ENCODE measurements at places on chromosomes 4 and X. TPM values are rescaled to one million over a fixed set of nuclear protein-coding genes. Genes with fewer than 3 reads are reported as not detected.

GRCh38 chr4:153045111-153045982 lies 109.2 kb downstream of the FHDC1 start:
- no peaks in the 10 kb centered on the region for H3K36me3 ChIP-seq
- no peak for DNase-seq
- H3K4me1 ChIP-seq, result no peaks in the 10 kb centered on the region
- no peak overlapping the region for H3K27ac ChIP-seq
- no peak overlapping the region for H3K4me3 ChIP-seq

DNA sequence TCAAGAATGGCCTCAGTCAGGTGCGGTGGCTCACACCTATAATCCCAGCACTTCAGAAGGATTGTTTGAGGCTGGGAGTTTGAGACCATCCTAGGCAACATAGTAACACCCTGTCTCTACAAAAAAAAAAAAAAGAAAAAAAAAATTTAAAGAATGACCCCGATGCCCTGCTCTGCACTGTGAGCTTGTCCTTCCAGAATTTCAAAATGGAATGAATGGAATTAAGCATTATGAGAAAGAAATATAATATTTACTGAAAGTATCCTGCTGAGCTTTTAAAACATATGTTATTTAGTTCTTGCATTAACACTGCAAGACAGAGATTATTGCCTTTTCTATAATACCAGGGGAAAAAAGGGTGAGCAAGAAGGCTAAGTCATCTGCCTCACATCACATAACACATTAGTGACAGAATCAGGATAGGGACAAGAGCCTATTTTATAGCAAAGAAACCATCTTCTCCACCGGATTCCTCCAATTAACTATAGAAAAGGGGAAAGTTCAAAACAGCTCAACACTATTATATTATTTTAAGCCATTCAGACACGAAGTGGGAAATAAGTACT lies 41.9 kb upstream of the GAB1 start:
- no peaks in the 10 kb centered on the region for H3K4me1 ChIP-seq
- H3K27ac ChIP-seq, result no peak overlapping the region
- DNase-seq, result no peak

DNA sequence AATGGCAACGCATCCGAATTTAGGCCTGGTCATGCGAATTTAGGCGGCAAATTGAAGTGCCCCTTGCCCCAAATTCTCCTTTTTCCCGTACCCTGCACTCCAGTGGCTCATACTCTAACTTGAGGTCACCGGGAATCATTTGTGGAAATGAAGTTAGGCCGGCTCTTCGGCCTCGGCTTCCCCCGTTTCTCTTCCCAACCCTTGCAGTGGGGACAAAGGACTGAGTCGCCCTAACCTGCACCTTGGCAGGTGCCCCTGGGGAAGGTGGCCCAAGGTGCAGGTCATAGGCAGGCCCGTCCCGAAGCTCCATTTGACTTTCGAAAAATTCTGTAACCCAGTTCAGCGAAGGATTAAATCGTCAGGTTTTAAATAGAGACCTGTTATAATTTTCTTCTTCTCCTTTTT lies 811 bp downstream of the SRD5A3 start:
- H3K36me3 ChIP-seq, result no peaks in the 10 kb centered on the region
- H3K27ac ChIP-seq, result peak overlapping the region; percentile 97
- no peaks in the 10 kb centered on the region for H3K4me1 ChIP-seq
- no peaks in the 10 kb centered on the region for H3K27me3 ChIP-seq
- peak overlapping the region; percentile 89 for H3K4me3 ChIP-seq

DNA sequence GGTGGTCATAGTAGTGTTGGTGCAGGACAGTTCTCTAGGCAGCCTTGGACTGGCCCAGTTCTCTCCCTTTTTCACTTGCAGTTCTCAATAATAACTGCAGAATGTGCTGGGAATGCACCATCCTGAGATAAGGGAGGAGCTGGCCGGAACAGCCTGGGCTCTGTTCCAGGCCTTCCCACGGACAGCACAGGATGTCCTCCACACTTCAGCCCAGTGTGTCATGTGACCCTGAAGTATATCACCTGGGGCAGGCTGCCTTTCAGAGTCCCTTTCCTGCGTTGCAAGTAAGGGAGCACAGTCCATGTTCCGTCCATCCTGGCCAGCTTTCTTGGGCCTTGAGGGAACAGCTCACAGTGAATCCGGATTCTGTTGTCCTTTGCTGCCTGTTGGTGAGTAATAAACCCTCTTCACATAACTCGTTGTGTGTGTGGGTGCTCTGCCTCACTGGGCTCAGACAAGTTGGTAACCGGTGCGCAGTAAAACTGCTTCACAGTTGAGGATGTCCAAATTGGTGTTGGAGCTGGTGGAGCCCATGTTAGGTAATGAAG lies 32.3 kb upstream of the BBS12 start:
- H3K27ac ChIP-seq, result peak overlapping the region; percentile 67
- H3K27me3 ChIP-seq, result no peaks in the 10 kb centered on the region
- no peaks in the 10 kb centered on the region for H3K4me1 ChIP-seq

DNA sequence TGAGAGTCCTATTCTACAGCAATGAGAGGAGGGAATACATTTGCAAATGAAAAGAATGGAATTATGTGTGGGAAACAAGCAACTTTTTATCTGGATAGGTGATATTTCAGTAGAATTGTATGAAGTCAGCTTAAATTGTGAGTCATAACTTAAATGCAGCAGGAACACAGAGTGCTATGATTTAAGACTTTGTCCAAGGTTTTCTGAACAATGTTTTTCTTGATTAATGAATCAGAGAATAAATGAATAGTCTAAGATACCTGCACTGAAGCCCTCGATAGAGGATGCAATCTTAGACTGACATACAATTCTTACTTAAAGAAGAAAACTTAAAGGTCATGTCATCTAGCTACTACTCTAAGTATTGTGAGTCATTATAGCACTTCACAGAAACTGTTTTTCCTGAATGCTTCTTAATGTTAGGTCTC lies 8.0 kb downstream of the ARHGEF38 start:
- H3K4me3 ChIP-seq, result no peak overlapping the region
- no peaks in the 10 kb centered on the region for H3K36me3 ChIP-seq
- H3K4me1 ChIP-seq, result no peaks in the 10 kb centered on the region
- H3K27ac ChIP-seq, result no peak overlapping the region

DNA sequence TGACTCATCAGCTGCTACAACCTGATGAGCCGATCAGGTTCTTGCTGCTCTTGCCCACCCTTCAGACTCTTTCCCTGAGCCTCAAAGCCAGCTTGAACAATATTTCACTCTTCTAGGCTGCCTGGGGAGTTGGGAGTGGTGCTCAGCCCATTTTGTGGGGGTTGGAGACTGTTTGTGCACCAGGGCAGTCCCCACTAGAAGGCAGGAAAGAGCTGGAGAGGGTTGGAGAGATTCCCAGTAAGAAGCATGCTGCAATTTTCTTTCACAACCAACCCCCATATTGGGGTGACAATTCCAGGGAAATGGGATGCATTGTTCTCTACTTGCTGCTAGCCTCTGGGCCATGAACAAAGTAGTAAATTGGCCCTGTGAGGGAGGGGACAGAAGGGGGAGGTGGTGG lies 44.1 kb downstream of the SLC16A2 start:
- no peak for DNase-seq
- no peaks in the 10 kb centered on the region for H3K27me3 ChIP-seq
- H3K4me3 ChIP-seq, result no peak overlapping the region
- no peaks in the 10 kb centered on the region for H3K36me3 ChIP-seq

- no peak overlapping the region for H3K4me3 ChIP-seq
- H3K27me3 ChIP-seq, result no peaks in the 10 kb centered on the region
- no peak overlapping the region for H3K27ac ChIP-seq
- no peak for DNase-seq
Measured at GRCh38 chrX:138648568-138648967, 62.9 kb downstream of the FGF13 start.

DNA sequence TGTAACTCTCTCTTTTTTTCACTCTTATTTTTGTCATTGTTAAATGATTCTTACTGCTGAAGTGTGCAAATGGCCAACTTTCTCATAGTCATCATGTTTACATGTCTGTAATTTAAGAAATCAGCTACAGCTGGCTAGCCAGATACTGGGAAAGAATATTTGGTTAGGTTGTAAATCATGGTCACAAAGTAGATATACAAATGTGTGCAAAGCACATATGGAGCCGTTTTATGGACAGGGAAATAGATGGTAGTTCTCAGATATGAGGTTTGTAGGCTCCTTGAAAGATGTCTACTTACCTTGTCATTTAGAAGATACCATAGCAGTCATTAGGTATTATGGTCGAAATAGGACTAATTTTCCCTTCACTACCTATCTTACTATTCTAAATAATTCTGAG lies 430.4 kb downstream of the ADGRL3 start:
- no peaks in the 10 kb centered on the region for H3K27me3 ChIP-seq
- H3K4me3 ChIP-seq, result no peak overlapping the region
- H3K4me1 ChIP-seq, result no peaks in the 10 kb centered on the region
- no peak overlapping the region for H3K27ac ChIP-seq

PALLD gene
- total RNA-seq, result 174 TPM

P2RY4 gene
- total RNA-seq, result 1.3 TPM

FGFRL1 gene
- 22.9 TPM for total RNA-seq

VSIG4 gene
- 63.3 TPM for total RNA-seq

POU4F2 gene
- not detected for total RNA-seq

TMEM156 gene
- 0.32 TPM for total RNA-seq

EOLA2 gene
- 34.7 TPM for total RNA-seq

Measured in breast epithelium (tissue), 4 donors.